ENCODE measurements at places on chromosomes 12 and 14.

DNA sequence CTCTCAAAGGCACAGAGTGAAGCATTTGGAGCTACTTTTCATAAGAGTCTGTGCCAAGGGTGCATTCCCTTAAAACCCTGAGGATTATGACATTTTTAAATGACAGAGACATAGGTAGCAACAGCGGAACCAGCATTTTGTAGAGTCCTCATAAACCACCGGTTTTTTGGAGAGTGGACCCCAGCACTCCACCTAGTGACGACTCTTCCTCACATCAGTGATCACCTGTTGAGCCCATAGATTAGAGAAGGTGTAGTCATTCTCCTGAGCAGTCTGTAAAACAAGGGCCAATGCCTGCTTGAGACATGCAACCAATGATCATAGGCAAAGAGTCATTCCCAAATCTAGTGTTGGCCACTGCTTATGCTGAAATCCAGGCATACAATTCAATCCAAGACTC, 399.1 kb downstream of the GXYLT1 start:
- no peak for DNase-seq

DNA sequence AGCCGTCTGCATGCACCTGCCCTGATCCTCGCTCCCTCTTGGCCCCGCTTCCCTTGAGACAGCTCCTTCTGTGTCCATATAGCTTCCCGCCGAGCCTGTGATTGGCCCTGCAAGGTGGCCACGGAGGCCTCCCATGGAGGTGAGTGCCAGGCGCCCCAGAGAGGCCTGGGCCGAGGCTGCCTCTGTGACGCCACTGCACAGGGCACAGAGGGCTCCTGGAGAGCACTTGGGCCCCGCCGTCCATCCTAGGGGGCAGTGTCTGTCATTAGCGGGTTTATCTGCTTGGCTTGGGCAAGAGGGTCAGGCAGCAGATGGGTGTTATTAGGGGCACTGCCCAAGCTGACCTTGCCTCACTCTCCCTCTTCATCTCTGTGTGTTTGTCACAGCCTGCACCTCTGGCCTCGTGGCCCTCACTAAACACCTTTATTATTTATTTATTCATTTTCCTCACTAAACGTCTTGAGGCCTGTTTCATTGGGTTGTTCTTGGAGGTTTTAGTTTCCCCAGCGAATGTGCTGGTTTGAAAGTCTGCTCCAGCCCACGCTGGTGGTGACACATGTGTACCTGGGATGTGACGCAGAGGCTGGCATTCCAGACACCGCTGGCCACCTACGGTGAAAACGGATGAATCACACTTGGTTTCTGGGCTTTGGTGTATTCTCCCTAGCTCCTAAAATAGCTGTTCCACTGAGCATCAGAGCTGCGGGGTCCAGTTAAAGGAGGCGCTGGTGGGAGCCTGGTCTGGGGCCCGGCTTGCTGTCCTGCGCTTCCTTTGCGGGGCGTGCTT, 5.9 kb downstream of the ZFYVE21 start:
- no peak for DNase-seq

DNA sequence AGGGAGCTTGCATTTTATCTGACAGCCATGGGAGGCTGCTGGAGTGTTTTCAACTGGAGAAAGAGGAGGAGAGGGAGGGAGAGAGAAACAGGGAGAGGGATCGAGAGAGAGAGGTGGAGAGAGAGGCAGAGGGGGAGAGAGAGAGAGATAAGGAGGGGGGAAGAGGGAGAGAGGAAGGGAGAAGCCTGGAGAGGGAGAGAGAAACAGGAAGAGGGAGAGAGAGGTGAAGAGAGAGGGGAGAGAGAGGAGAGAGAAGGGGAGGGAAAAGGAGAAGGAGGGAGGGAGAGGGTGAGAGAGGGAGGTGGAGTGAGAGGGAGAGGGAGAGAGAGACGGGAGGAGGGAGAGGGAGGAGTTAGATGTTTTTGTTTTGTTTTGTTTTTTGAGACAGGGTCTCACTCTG, 45.6 kb downstream of the DNAH10 start:
- DNase-seq = no peak

GRCh38 chr14:81209167-81209836, 11.5 kb downstream of the GTF2A1 start:
- no peak for DNase-seq

Measured in fibroblast of skin of left biceps (primary cell).